ENCODE measurements at places on chromosomes 7 and 10.

GRCh38 chr10:80196270-80196949 is 8.9 kb downstream of the ANXA11 start:
- peak; percentile 25 for DNase-seq

- DNase-seq: no peak
Observed at GRCh38 chr7:66207540-66207939, 2.4 kb downstream of the TPST1 start.

DNA sequence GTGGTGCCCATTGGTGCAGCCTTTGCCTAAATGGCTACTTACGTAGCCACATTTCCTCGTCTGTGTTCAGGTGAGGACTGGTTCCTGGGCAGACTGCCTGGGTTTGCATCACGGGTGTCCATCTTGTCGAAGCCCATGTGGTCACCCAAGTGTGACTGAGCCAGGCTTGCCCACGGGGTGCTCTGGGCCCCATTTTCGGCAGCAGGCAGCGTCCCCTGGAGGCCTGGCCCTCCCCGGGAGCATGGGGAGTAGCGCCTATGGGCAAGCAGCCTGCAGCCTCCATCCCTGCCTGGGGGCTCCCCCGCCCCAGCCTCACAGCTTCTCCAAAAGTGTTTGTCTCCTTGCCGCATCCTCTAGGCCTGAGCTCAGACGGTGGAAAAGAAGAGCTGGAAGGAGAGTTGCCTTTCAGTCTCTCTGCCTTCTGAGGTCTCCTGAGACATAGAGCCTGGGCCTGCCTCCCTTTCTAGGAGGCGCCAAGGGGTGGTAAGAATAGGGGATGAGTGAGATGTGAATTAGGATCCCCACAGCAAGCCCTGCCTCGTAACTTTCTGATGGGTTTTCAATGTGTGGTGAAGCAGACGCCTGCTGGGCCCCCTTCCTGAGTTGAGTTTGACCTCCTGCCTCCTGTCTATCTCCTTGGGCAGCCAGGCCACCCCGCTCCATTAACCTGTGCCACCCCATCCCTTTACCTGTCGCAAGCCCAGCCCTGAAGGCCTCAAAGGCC is 42.7 kb downstream of the HTRA1 start:
- no peak for DNase-seq

- no peak for DNase-seq
Observed at GRCh38 chr10:55183993-55184392, 383.0 kb upstream of the PCDH15 start.

DNA sequence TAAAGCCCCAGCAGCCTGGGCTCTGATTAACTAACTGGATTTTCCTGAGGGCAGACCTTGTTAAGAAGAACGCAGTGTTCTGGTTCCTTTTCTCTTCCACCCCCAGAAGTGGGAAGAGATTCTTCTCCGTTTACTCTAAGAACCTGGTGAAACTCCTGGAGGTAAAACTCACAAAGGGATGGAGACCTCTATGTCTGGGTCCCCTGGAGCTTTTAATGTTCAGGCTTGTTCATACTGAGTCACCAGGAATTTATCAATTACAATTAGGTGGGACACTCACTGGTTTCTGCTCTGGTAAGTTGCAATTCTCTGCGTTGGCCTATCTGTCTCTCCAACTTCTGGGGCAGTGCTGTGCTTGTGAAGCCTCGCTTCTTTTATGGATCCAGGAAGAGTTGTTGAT is 73.3 kb upstream of the CACNB2 start:
- no peak for DNase-seq

GRCh38 chr10:125060826-125061556 is 99.4 kb downstream of the CTBP2 start:
- DNase-seq: peak; percentile 36

DNA sequence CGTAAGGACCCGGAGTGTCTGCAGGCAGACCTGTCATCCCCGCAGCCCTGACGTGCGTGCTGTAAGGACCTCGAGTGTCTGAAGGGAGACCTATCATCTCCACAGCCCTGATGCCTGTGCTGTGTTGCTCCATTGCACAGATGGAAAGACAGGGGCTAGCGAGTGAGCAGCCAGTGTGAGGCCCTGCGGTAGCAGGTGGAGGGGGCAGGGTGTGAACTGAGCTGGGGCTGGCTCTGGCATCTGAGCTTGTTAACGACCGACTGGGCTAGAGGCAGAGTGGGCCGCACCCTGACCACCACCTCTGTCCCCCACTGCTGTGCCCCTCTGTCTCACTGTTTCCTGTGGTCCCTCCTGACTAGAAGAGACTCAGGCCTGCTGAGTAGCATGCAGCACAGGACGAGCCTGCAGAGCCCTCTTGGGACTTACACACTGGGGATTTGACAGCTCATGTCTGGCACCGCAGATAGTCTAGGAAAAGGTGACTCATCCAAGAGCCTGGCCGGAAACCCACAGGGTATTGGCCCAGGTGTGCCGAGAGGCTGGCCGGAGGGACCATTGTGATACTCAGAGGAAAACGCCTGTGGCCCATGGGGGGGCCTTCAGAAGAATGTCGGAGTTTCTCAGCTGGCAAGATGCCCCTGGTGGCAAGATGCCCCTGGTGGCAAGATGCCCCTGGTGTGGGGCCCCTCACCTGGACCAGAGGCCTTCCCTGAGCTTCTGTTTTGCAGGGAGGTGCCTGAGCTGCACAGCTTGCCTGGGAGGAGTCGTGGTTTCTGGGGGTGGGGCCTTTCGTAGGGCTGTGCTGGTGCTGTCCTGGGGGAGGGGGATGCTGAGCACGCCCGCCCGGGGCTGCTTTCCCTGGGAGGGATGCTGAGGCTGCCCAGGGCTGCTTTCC is 34.3 kb downstream of the INPP5A start:
- no peak for DNase-seq

GRCh38 chr10:47207281-47207615 is 92.7 kb upstream of the GDF10 start:
- DNase-seq: peak; percentile 35

DNA sequence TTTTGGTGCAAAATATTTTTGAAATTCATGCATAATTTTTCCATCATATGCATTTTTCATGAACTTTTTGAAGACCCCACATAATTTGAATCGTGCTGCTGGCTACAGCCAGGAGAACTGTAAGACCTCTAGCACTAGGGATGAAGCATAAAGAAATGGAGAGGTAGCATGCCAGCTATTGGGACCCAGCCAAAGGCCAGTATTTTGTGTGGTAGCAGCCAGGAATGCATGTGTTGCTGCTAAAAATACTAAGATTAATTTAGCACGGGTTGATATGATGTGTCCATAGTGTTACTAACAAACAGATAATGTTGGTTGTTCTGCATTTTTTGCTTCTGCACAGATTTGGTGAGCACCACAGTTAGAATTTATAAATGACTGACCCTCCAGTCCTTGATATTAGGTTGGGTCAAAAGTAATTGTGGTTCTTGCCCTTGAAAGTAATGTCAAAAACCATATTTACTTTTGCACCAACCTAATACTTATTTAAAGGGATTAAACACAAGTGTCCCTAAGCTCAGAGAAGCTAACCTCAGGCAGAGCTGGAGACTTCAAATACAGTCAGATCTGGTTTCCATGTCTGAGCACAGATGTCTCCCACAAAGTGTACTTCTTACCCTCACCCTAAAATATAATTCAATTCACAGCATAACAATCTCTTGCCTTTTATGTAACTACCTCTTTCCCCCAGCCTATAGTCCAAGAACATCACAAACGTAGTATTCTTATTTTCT is 54.1 kb upstream of the NPSR1 start:
- no peak for DNase-seq

- no peak for DNase-seq
Observed at GRCh38 chr7:122310119-122311021, 5.8 kb upstream of the FEZF1 start.

DNA sequence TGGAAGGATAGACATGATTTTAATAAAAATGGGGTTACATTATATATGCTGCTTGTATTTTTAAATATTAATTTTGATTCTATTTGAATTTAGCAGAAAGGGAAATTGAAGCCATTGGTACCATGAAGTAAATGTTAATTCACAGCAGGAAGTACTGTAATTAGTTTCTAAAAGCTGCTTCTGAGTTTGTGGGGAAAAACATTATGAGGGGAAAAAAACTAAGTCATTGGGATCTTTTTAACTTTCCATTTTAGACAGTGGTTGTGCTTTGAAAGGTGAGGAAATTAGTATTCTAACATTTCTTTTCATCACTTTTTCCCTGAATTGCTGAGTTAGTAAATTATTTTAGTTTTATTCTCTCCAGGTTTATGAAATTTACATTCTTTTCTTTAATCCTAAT is 41.0 kb downstream of the LCOR start:
- no peak for DNase-seq

DNA sequence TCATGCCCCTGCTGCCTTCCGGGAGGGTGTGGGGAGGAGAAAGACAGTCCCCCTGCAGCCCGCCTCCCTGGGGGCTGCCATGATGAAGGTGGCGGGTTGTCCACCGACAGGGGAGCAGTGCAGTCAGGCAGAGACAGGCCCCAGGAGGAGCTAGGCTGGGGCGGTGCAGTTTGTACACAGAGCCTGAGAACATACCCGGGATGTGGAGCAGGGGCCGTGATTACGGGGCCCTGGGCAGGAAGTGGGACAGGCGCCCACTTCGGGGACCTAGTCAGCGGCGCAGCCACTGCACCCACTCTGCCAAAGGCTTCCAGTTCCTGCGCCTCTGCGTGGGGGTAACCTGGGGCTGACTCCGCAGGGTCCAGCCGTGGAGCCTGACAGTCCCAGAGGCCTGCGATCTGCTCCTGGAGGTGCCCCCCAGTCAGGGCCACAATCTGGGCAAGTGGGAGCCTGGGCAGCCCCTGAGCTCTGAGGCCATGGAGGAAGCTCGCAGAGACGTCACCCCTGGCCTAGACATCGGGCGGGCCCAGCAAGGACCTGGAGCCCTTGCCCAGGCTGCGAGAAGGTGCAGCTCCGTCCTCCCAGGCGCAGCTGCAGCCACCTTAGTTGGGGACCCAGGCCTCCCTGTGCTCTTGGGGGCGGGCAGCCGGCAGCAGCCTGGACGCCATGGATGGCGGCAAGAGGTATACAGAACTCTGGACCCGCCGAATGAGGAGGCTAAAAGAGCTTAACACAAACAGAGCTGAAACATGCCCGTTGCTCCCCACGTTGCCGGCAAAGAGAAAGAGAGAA is 1356.8 kb downstream of the XPNPEP1 start:
- DNase-seq: no peak

DNA sequence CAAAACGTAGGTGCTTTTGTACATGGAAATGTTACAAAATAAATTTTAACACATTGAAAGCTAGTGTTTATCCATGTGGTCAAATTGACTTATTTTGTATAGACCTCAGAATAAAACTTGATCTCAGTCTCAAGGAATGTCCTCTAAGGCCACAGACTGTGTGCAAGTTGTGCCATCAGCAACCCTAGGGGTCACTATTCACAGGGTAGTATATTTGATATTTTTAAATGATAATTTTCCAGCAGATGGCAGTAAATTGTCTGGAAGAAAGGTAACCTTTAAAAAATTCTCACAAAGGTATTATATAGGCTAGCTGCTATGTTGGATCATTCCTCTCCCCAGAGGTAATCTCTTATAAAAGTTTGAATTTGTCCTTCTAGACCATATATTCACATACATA is 12.9 kb upstream of the SNX10 start:
- no peak for DNase-seq

- DNase-seq: no peak
Observed at GRCh38 chr10:108957681-108958080, 965.6 kb downstream of the XPNPEP1 start.

DNA sequence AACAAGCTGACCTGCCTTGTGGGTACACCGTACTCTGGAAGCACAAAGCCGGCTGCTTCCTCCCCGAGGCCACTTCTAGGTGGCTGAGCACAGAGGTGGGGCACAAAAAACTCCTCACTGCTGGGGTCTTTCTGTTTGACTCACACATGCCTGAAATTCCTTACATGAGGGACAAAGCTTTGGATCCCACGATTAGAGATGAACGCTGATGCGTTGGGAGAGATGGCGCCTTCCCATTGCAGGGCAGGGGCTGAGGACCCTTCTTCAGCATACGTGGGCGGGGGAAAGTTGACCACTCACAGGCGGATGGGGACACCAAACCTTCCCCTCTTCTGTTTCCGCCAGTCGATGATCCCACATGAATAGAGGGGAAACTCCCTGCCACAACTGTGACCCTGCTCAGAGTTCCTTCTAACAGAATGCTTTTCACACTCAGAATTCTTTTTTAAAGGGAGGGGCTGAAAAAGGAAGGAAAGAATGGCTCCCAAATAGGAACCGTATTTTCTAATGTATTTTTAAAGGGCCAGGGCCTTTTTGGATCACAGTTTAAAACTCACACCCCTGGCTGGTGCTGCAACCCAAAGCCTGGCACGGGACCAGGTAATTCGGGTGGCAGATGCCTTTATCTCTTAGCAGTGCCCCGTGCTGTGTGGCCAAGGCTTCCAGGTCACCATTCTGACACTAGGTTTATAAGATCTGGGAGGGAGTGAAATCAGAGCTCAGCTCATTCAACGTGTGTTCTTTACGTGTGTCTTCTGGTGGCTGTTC is 134.0 kb downstream of the PRKAG2 start:
- DNase-seq: no peak

GRCh38 chr7:156617215-156617614 is 23.4 kb upstream of the RNF32 start:
- DNase-seq: no peak

- no peak for DNase-seq
Observed at GRCh38 chr10:126372396-126372795, 15.9 kb downstream of the ADAM12 start.

GRCh38 chr10:43124574-43125273 is 13.5 kb upstream of the CSGALNACT2 start:
- no peak for DNase-seq

DNA sequence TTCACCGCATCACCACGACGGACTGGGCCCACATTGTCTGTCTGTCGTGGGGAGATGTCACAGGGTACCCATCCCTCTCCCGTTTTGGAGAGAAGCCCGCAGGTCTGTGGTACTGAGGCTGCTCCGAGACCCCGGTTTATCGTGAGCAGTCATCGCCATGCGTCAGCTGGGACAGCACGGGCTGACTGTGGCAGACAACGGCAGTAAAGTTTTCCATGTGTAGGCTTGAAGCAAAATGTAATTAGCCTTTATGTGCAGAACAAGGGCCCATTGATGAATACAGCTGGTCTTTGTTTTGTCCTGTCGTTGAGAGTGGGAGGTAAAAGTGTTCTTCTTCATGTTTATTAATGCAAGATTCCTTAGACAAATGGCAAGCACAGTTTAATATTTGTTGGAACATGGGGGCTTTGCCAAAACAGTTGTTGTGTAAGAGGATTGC is 167.4 kb upstream of the SH2B2 start:
- DNase-seq: no peak

DNA sequence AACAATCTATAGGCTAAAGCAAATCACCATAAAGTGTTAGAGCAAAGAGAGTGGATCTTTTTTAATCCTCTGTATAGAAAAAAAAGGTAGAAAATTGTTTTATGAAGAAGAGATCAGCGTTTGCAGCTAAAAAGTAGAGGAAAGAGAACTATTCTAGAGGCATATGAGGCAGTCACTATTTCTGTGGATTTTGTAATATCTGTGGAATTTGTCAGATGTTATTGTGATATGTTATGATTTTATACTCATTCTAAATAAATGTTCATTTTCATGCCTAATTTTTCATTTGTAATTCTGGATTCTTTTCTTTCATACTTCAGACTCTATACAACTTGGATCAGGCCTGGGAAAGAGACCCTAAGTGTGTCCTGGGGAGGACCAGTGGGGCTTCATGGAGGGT is 295.0 kb upstream of the LYZL1 start:
- DNase-seq: no peak
